ENCODE measurements at places on chromosomes 4 and X. TPM values are rescaled to one million over a fixed set of nuclear protein-coding genes. Genes with fewer than 3 reads are reported as not detected.

- H3K4me1 ChIP-seq = peaks cover 9% of the 10 kb centered on the region
- DNase-seq = no peak
- H3K36me3 ChIP-seq = no peaks in the 10 kb centered on the region
- no peak overlapping the region for H3K4me3 ChIP-seq
- no peaks in the 10 kb centered on the region for H3K27me3 ChIP-seq
Observed at GRCh38 chr4:156710365-156711192, 261.0 kb downstream of the PDGFC start.

DNA sequence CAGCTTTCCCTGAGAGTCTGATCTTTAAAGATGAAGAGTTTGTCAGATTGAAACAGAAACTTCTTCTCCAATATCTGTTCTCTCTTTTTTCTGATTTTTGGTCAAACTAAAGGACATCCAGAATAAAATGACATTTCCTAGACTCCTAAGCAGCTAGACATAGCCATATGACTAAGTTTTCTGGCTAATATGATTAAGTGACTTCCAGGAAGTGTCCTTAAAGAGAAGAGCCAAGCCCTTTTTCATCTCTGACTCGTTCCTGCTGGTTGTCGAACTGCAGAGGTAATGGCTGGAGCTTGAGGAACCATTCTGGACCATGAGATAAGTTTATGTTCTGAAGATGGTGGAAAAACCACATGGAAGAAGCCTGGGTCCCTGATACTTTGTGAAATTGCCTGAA lies 546.0 kb downstream of the BCOR start:
- H3K27me3 ChIP-seq = no peaks in the 10 kb centered on the region
- H3K4me1 ChIP-seq = peaks cover 1% of the 10 kb centered on the region
- H3K36me3 ChIP-seq = no peaks in the 10 kb centered on the region
- DNase-seq = no peak
- no peak overlapping the region for H3K4me3 ChIP-seq

DNA sequence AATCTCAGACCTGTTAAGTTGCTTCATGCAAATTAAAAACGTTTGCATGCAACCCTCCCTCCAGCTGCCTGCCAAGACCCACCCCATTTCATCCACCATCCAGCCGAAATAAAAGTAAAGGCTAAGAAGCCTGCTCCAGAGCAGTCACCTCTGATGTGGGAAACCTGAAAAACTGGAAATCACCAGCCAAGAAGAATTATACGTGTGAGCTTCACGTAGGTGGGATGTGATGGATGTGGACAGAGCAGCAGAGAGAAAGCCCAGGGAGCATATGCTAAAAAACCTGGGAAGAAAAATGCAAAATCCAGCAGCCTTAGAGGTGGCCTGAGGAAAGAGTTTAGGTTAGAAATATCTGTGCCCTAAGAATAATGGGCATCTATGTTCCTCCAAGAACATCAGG lies 160.6 kb upstream of the STS start:
- no peaks in the 10 kb centered on the region for H3K36me3 ChIP-seq
- peak overlapping the region; percentile 12 for H3K4me3 ChIP-seq
- peaks cover 19% of the 10 kb centered on the region for H3K4me1 ChIP-seq
- peak overlapping the region; percentile 48 for H3K27ac ChIP-seq
- H3K27me3 ChIP-seq = no peaks in the 10 kb centered on the region

DNA sequence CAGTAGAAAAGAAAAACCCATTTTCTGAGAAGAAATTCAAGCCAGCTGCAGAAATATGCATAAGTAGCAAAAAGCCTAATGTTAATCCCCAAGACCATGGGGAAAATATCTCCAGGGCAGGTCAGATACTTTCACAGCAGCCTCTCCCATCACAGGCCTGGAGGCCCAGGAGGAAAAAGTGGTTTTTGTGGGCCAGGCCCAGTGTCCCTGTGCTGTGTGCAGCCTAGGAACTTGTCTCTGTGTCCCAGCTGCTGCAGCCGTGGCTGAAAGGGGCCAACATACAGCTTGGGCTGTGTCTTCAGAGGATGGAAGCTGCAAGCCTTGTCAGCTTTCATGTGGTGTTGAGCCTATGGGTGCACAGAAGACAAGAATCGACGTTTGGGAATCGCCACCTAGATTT lies 581.0 kb downstream of the C4orf33 start:
- no peak overlapping the region for H3K27ac ChIP-seq
- H3K4me3 ChIP-seq = no peak overlapping the region
- no peaks in the 10 kb centered on the region for H3K27me3 ChIP-seq
- H3K36me3 ChIP-seq = no peaks in the 10 kb centered on the region
- H3K4me1 ChIP-seq = no peaks in the 10 kb centered on the region

DNA sequence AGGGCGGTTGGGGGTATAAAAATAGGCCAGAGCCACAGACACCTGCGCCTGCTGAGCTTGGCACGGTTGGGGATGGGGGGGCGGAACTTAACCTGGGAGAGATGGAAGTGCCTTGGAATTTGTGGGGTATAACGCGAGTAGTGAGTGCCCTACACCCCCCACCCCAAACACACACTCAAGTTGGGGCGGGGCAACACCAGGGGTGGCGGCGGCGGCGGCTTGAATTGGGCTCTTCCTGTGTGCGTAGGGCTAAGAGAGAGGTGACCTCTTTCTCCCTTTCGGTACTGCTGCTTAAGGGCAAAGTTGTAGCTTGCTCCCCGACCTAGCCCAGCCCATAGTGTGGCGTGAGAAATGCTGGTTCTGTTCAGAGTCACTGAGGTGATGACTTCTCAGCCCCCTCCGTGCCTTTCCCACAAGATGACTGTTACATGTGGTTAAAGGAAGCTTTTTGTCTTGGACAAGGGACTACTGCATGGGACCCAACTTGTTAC lies 839 bp downstream of the STK26 start:
- peak overlapping the region; percentile 97 for H3K27ac ChIP-seq
- H3K4me1 ChIP-seq = peaks cover 56% of the 10 kb centered on the region
- no peaks in the 10 kb centered on the region for H3K27me3 ChIP-seq
- H3K4me3 ChIP-seq = peak overlapping the region; percentile 96

GRCh38 chr4:145176641-145177432 lies 3.6 kb downstream of the OTUD4 start:
- peak overlapping the region; percentile 88 for H3K4me3 ChIP-seq
- peak overlapping the region; percentile 96 for H3K27ac ChIP-seq
- no peak for DNase-seq
- H3K4me1 ChIP-seq = peaks cover 26% of the 10 kb centered on the region
- H3K36me3 ChIP-seq = peaks cover 18% of the 10 kb centered on the region

Gene LRP2BP
- 1.6 TPM for total RNA-seq

Gene NWD2
- total RNA-seq = 0.02 TPM

Gene DIPK2B
- not detected for total RNA-seq

Gene ZFP42
- 18.9 TPM for total RNA-seq
